ENCODE measurements at places on chromosomes 16 and 17.

- DNase-seq, result no peak
Measured at GRCh38 chr16:60991886-60992285, 1044.4 kb downstream of the CDH8 start.

GRCh38 chr16:27363246-27363632, 38.7 kb upstream of the IL21R start:
- no peak for DNase-seq

GRCh38 chr17:81608082-81608481, 28.8 kb downstream of the NPLOC4 start:
- DNase-seq, result no peak

DNA sequence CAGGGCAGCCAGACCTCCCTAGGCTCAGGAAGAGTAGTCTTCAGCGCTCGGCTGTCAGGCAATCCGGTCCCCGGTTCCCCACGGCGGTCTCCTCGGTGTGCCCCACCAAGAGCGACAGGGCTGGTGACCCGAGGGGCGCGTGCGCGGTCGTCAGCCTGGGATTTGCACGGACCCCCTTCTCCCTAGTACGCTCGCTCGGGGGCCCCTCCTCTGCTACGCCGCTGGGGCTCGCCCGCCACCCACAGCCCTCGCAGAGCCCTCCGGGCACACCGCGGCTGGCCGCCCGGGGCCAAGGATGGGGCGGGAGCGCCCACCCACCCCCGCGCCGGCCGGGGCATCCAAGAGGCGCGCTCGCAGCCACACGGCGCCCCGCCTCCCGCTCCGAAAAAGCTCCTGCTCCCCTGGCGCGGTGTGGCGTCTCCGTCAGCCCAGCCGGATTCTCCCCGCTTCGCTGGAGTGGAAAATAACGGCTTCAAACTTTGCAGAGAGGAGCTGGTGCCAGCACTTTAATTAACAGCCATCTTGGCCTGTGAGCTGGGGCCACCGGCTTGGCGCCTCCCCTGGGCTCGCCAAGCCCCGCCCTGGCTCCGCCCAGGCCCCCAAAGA, 2.1 kb upstream of the C1QL1 start:
- peak; percentile 72 for DNase-seq

- no peak for DNase-seq
Measured at GRCh38 chr17:63780507-63780906, 6.5 kb downstream of the DDX42 start.

GRCh38 chr17:44604768-44605485, 47.6 kb downstream of the FZD2 start:
- DNase-seq, result no peak

- DNase-seq, result no peak
Measured at GRCh38 chr17:82647593-82648164, 565 bp downstream of the WDR45B start.

DNA sequence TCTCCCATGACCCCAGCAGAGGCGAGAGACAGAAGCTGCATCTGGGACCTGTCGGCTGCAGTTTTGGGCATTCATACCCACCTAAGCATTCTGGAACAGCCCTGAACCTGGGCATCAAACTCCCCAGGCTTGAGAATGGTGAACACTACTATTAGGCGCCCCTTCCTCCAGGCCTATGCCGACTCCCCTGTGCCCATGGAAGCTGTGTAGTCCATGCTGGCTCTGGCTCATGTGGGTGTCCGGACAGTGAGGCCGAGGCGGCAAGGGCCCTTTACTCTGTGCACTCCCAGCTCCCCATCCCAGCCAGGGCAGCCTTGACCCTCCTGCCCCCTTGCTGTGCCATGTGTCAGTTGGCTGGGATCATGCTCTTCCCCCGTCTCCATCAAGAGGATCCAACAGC, 89.0 kb upstream of the TOB1 start:
- peak; percentile 34 for DNase-seq

DNA sequence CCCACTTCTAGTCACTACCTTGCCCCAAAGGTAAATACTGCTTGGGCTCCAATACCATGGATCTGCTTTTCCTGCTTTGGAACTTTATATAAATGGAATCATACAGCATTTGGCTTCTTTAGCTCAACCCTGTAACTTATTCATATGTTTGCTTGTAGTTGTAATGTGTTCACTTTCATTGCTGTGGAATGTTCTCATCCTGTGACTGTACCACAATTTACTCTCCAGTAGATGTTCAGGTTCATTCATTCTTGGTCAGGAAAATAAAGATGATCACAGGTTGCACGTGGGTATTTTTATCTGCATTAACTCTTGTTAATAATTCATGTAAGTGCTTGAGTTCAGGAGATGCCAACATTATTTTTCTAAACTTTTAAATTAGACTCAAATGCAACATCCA, 6.7 kb upstream of the BEAN1 start:
- DNase-seq, result no peak

GRCh38 chr16:15592324-15592723, 50.6 kb downstream of the MARF1 start:
- DNase-seq, result no peak

DNA sequence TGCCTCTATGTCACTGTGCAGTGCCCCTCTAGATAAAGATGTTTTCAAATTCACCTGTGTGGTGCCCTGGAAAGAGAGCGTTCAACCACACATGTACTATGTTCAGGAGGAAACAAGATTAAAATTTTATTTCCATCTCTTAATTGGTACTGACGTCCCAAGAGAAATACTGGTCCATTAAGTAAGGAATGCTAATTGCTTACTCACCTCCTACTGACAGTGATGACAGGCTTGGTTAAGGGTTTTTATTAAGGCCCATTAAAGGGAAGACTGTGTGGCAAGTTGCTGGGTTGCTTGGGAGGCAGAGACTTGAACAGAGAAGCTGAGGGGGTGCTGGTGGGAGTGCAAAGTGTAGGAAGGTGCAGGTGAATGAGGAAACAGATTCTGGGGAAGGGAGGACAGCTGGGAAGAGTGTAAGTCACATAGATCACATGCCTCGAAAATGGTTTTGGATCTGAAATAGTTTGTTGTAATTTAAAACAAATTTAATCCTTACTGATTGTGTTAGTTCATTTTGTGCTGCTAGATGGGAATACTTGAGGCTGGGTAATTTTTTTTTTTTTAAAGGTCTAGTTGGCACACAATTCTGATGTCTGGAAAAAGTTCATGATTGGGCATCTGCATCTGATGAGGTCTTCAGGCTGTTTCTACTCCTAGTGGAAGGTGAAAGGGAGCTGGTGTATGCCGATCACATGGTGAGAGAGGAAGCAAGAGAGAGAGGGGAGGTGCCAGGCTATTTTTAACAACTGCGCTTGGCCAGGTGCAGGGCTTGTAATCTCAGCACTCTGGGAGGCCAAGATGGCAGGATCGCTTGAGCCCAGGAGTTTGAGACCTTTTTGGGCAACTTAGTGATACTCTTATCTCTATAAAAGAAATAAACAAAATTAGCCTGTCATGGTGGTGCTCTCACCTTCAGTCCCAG, 140.5 kb downstream of the CACNG3 start:
- no peak for DNase-seq

GRCh38 chr17:68257934-68258333, 10.1 kb downstream of the AMZ2 start:
- no peak for DNase-seq

DNA sequence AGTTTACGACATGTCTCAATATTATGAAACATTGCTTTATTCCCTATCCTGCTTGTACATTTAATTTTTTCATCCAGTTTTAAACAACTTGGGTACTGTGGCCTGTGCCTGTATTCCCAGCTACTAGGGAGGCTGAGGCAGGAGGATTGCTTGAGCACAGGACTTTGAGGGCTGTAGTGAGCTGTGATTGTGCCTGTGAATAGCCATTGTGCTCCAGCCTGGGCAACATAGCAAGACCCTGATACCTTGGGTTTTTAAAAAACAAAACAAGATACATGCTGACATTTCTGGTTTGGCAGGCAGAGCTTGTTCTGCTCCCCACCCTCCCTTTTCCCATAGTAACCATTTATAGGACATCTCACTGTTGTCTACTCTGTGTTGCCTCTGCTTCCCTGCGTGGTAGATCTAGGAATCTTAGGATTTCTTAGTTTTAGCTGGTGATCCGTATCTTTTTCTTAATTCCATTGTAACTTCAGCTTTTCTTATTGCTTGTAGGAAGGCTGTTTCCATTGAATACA, 35.6 kb downstream of the TENT4B start:
- DNase-seq, result no peak

GRCh38 chr17:31677681-31678080, 181.4 kb downstream of the COPRS start:
- peak; percentile 17 for DNase-seq

DNA sequence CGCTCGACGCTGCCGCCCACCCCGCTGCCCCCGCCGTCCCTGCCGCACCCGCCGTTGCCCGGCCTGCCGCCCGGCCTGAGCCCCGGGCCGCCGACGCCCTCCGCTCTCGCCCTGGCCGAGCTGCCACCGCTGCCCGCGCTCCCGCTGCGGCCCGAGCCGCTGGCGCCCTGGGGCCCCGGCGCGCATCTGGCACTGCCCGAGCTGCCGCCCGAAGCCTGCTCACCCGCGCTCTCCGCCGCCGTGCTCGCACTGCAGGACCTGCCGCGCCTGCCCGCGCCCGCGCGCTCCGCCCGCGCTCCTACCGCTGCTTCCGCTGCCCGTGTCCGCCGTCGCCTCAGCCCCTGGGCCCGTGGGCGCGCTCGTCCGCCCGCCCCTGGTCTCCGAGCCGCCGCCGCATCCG, 8.4 kb upstream of the CLDN9 start:
- no peak for DNase-seq

GRCh38 chr17:73801455-73802100, 157.3 kb upstream of the SDK2 start:
- DNase-seq, result no peak

DNA sequence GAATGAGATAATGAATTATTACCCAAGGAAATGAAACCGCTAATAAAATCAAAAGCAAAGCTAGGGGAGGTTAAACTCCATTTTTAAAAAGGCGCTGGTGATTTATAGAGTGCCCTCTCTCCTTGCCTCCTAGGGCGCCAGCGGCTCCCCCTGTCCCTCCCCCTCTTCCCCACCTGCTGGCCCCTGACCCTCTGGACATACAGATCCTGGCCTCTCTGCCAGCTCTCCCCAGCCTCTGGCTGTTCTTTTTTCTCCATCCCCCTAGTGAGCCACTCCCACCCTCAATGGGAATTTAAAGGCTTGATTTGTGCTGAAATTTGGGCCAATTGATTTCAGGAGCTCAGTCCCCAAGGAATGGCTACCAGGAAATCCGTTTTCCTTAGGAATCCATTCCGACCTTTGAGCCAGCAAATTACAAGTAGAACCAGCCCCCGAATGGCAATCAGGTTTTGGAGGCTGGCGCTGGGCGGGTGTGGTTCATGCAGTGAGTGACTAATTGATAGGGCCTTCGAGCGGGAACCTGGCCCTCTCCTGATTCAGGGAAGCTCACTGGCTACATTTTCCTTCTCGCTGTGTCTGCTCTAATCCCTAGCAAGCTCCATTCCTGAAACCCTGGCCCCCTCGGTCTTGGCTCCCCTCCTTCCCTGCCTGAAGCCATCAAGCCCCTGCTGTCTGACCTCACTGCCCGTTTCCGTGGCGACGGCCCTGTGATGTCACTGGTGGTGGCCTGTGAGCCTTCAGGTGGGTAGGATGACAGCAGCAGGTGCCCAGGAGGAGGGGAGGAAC, 141.9 kb upstream of the SDK2 start:
- DNase-seq, result peak; percentile 80

DNA sequence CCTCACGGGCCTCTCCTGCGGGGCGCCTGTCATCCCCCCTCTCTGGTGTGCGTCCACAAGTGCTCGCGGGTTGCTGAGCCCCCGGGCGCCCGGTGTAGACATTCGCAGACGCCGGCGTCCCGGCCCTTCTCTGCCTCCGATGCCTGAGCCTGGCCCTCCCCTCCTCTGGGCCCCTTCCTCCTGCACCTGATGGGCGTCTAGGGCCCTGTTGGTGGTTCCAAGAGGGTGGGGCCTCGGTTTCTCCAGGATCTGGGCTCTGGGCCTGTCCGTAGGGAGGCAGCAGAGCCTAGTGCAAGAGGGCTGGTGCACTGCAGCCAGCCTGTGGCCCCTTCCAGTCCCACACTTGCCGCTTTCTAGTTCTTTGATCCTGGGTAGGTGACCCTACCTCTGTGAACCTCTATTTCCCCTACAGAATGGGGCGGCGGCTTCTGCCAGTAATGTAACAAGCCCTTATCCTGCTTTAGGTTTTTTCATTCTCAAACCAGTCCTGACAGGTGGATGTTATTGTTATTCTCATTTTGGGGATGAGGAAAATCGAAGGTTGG, 623 bp downstream of the E4F1 start:
- DNase-seq, result no peak

DNA sequence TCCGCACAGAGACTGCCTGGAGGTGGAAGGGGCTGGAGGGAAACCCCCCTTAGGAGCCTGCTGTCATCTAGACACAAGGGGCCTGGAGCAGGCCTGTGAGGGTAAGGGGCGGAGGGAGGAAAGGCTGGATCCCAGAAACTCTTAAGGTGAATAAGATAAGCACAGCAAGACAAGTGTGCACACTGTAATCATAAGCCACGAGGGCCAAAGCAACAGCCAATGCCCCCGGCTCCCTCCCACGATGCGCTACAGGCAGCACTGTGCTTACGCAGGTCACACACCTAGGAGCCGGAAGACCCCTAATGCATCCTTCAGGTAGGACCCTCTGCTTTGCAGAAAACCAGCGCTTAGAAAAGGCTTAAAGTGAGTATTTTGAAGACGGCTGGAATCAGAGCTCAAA, 24.6 kb downstream of the ZFHX3 start:
- DNase-seq, result no peak

All from H9 (cell line).